ENCODE measurements at places on chromosomes 7 and 10.

DNA sequence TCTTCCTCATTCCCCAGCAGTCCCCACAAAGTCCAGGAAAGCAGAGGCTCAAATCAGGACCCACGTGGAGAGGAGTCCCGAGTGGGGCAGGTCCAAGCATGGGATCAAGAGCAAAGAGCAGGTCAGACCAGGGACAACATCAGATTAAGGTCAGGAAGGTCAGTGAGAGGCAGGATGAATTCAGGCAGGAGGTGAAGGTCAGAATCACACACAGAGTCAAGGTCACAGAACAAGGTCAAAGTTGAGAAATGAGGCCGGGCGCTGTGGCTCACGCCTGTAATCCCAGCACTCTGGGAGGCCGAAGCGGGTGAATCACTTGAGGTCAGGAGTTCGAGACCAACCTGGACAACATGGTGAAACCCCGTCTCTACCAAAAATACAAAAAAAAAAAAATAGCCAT lies 2.3 kb downstream of the MYL10 start:
- DNase-seq: no peak

DNA sequence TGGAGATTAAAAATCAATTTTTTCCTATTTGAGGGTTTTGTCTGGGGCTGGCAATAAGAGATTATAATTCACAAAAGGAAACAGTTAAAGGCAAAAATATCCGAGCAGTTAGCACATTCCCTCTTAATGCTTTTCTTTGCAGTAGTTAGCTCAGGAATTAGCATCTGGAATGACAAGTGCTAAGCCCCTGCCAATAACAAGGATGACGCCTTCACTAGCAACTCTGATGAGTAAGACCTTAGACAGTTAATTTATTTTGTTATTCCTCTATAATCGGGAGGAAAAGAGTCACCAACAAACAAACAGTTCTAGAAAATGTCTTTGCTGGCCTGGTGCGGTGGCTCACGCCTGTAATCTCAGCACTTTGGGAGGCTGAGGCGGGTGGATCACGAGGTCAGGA lies 151.3 kb downstream of the TRIL start:
- no peak for DNase-seq

- no peak for DNase-seq
Observed at GRCh38 chr7:121414436-121414835, 18.3 kb upstream of the FAM3C start.

DNA sequence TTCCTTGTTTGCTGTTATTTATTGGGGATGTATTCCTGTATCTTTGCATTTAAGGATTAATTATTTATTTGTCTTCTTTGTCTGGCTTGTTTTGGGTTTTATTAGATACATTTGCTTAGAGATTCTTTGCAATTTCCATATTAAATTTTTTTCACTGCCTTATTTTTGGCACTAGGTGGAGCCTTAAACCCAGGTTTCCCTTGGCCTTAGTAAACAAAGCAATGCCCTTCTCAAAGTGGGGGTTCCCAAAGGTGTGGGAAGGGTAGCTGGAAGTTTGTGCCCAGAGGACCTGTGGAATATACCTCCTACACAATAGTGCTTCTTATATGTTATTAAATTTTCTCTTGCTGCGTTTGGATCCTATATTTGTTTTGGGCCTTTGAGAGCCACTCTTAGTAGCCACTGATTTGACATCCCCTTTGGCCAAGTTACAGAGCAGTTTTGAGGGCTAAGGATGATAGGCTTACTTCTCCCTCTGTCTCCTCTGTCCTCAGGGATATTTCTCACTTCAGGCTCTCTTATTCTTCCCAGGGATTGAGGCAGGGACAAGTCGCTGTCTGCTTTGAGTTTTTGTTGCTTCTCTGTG lies 162.3 kb downstream of the ITGB1 start:
- no peak for DNase-seq

GRCh38 chr7:146701166-146701565 lies 584.6 kb downstream of the CNTNAP2 start:
- no peak for DNase-seq

DNA sequence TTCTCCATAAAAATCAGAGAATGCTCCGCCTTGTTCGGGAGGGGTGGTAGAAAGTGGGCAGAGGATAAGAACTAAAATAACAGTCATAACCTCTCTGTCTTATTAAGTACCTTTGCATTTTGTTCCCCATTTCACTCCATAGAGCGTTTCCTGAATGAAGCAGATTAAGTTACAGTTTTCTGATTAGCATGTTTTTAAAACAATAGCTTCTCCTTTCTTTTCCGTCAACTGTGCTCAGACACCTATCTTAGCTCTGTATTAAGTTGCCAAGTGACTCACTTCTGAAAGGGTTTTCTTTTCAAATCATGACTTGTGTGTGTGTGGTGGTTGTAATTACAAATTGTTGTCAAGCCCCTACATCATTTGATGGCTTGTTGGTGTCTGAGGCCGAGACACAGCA lies 1.4 kb downstream of the HABP2 start:
- DNase-seq: no peak

DNA sequence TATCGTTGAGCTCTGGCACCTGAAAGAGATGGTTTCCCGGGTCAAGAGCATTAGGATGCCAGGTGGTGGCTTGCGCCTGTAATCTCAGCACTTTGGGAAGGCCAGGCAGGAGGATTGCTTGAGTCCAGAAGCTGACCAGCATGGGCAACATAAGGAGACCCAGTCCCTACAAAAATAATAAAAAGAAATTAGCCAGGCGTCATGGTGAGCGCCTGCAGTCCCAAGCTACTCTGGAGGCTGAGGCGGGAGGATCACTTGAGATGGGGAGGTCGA lies 6.1 kb upstream of the KCP start:
- DNase-seq: no peak

DNA sequence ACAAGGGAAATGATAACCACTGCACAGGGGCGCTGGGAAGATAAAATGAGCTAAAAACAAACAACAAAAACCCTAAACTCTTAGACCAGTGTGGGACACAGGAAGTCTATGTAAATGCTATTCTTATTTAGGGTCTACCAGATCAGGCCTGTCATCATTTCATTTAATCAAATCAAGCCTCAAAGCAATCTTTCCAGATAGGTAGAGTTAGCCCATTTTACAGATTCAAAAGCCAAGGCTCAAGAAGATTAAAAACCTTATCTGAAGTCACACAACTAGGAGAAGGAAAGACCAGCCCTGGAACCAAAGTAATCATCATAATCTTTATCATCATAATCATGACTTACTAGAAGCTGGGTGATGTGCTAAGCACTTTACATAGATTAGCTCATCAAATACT lies 4.7 kb downstream of the NOD1 start:
- no peak for DNase-seq

DNA sequence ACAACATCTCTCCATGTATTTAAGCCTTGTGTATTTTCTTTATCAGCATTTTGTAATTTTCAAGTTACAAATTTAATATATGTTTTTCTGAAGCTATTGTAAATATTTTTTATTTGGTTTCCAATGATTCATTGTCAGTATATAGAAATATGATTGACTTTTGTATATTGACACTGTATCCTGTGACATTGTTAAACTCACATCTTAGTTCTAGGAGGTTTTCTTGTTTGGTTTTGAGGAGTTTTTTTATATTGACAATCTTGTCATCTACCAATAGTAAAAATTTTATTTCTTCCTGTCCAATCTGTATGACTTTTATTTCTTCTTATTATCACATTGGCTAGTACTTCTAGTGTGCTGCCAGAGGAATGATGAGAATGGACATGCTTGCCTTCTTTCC lies 393.7 kb downstream of the GPAM start:
- no peak for DNase-seq

DNA sequence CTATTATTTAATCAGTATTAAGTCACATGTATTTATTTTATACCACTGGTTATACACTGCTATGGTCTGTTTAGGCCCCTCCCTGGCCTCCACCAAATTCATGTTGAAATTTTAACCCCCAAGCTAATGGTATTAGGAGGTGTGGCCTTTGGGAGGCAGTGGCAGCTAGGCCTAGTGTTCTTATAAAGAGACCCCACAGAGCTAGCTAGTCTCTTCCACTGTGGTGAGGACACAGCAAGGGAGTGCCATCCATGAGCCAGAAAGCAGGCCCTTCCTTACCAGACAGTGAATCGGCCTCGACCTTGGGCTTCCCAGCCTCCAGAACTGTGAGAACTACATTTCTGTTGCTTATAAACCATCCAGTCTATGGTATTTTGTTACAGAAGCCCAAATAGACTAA lies 28.7 kb downstream of the RBM48 start:
- no peak for DNase-seq

DNA sequence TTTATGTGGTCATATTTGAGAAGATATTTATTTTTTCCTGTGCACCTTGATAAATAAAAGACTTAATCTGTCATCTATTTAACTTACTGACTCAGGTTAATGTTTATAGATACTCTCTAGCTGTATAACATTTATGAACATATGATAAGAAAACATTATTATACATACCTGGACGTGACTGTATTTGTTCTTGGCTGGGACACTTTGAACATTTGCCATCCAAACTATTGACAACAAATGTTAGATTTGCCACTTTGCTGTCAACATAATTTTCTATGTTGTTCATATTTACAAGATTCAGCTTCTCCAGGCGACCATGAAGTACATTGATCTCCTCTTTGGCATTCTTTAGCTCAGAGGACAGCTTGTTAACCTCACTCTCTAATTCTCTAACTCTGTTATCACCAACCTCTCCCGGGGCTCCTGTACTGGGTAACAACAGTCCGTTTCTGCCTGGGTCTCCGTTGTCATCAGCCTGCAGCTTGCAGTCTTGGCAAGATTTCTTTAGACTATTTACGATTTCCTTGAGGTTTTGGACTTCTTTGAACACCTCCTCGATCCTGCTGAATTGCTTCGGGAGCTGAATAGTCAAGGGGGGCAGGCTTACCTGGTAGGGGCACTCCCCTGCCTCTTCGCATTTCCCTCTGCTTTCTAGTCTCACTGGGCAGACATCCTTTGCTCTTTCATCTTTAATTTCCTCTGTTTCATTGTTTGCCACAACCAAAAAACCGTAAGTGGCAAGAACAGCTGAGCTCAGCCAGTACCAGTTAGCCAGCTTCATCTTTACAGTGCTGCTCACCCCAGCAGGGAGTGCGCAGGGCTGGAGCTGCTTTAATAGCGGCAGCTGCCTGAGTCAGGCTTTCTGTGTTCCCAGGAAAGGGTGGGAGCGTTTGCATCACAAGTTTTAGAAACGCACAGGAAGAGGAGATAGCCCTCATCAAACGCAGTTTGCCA lies at the start of gene FGL2:
TSS of gene FGL2 (minus strand) at position 807 of the 954 bp plus-strand sequence. CDS start at position 781, 26 bp downstream.
- DNase-seq: no peak

GRCh38 chr10:117074621-117075020 lies 63.4 kb downstream of the VAX1 start:
- DNase-seq: no peak

DNA sequence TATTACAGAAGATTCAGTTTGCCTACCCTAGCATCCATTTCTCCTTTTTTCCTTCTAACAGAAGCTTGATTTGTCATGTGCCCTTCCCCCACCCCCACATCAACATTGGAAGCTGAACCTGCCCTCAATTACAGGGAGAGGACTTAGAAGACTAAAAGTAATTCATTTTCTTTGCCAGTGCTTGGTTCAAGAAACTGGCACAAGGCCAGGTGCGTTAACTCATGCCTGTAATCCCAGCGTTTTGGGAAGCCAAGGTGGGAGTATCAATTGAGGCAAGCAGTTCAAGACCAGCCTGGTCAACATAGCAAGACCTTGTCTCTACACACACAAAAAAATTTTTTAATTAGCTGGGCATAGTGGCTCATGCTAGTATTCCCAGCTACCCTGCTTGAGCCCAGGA lies 32.6 kb downstream of the CCNJ start:
- no peak for DNase-seq

GRCh38 chr10:1462032-1462431 lies 275.3 kb downstream of the ADARB2 start:
- DNase-seq: no peak

DNA sequence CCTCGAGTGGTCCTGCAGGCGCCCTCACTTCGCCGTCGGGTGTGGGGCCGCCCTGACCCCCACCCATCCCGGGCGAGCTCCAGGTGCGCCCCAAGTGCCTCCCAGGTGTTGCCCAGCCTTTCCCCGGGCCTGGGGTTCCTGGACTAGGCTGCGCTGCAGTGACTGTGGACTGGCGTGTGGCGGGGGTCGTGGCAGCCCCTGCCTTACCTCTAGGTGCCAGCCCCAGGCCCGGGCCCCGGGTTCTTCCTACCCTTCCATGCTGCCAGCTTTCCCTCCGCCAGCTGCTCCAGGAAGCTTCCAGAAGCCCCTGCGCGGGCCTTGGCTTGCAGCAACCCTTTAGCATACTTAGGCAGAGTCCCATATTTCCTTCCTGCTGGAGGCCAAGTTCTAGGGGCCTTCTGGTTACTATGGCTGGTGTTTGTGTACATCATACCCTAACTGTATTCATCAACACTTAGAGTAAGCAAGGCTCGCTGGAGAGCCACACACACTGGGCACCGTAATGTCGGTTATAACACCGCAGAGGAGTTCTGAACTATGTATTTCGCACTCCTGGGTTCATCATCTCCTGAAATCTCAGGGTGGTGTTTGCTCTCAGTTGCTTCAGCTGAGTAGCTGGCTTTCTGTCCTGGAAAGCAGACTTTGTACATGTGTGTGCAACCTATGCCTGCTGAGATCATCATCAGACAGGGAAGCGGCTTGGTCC lies 471 bp downstream of the MGMT start:
- no peak for DNase-seq

GRCh38 chr7:28121496-28121895 lies 59.1 kb downstream of the JAZF1 start:
- no peak for DNase-seq

GRCh38 chr10:99720387-99720786 lies 11.5 kb downstream of the COX15 start:
- no peak for DNase-seq

- no peak for DNase-seq
Observed at GRCh38 chr7:96729820-96730219, 20.2 kb upstream of the SEM1 start.

DNA sequence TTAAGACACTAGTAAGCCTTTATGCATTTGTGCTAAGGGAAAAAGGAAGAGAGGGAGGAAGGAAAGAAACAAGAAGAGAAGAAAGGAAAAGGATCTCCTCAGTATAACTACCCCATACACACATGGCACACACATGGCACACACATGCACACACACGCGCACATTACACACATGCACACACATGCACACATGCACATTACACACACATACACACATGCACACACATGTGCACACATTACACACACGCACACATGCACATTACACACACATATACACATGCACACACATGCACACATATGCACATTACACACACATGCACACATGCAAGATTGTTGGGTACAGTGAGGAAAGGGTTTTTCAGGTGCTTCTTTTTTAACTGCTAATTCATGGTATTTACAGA lies 311.2 kb downstream of the SKIDA1 start:
- DNase-seq: no peak

- no peak for DNase-seq
Observed at GRCh38 chr10:102802920-102803534, 34.2 kb downstream of the CYP17A1 start.

DNA sequence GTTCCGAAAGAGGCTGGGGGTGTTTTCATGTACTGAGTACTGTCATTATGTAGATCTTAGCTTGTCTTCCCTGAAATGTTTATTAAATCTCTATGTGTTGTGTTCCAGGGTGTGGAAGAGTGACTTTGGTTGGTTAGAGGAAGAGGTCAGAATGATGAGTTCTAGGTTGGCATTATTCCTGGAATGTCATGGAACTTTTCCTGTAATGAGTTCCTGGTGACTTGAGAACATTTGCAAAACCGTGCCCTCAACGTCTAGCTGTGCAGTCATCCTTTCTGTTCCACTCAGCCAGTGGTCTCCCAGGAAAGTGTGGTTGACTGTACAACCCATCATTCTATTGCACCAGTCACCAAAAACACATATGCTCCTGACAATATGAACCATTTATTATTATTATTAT lies 129.6 kb downstream of the BICC1 start:
- no peak for DNase-seq
